ENCODE measurements at places on chromosomes 2 and 18.

DNA sequence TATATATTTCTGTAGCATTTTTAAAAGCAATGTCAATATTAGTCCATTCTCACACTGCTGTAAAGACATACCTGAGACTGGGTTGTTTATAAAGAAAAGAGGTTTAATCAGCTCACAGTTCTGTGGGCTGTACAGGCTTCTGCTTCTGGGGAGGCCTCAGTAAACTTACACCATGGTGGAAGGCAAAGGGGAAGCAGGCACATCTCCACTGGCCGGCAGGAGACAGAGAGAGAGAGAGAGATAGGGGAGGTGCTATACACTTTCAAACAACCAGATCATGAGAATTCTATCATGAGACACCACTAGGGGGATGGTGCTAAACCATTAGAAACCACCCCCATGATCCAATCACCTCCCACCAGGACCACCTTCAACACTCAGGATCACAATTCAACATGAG lies 43.1 kb downstream of the CHMP3 start:
- no peak for DNase-seq

DNA sequence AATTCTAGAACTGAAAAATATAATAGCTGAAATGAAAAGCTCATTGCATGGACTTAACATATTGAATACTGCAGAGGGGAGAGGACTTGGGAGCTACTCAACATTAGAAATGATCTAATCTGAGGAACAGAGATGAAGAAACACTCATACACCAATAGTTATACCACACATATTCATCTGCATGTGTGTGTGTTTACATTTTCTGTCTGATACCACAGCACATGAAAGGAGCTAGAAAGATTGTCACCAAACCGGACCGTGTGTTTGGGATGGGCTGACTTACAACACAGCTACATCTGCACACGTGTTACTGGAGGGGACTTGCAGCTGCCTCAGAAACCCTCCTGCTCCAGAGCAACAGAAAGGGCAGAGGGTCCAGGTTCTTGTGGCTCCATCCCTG lies 47.8 kb downstream of the PXDN start:
- DNase-seq, result peak; percentile 42

- DNase-seq, result no peak
Measured at GRCh38 chr18:4854671-4855070, 342.4 kb downstream of the AKAIN1 start.

DNA sequence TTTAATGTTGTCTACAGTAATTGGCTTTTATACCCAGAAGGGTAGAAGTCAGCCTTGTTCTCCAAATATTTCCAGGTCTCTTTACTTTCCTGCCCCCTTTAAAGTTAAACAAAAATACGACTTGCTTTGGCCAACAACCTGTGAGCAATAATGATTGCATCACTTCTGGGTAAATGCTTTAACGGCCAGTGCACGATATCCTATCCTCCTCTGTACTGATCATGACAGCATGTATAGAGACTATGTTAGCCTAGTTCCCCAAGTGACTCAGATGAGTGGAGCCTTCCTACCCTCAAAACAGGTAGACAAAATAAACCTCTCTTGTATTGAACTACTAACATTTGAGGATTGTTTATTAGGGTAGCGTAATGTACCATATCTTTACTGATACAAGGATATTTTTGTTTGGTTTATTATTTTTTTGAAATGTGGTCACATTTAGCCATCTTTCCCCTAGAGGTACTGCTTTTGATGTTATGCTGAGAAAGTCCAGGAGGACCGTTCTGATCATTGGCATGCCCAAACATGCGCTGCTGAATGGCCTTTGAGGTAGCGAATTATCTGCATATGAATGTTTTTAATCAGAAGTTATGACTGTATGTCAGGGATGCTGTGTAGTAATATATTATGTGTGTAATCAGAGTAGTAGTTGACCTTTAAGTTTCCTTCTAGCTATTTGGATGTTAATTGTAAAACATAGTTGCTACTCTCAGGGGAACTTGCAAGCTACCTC lies 262.6 kb upstream of the DCC start:
- no peak for DNase-seq

GRCh38 chr18:47263430-47264307 lies 12.2 kb upstream of the SKOR2 start:
- no peak for DNase-seq

DNA sequence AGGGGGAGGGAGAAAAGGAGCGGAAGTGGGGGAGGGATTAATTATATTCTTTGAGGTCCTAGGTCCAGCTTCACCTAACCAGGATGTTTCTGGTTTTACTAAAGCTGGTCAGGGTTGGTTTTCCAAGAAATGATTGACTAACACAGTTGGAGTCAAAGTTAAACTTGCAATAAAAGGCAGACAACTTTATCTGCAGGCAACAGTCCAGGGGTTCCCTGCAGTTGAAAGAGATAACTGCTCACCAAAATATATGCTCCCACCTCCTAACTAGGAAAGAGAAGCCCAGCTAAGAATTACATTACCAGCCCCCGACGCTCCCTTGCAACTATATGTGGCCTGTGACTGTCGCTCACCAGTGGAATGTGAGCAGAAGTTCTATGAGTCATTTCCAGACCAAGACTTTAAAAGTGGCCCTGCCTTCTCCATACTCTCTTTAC lies 140.0 kb upstream of the PKDCC start:
- no peak for DNase-seq

Data from fibroblast of lung (primary cell).